Bronchial epithelial cell (primary cell): ENCODE measurements at places on chromosomes 2 and 18.

GRCh38 chr2:30439296-30439695 is 7.8 kb upstream of the LCLAT1 start:
- DNase-seq = no peak

DNA sequence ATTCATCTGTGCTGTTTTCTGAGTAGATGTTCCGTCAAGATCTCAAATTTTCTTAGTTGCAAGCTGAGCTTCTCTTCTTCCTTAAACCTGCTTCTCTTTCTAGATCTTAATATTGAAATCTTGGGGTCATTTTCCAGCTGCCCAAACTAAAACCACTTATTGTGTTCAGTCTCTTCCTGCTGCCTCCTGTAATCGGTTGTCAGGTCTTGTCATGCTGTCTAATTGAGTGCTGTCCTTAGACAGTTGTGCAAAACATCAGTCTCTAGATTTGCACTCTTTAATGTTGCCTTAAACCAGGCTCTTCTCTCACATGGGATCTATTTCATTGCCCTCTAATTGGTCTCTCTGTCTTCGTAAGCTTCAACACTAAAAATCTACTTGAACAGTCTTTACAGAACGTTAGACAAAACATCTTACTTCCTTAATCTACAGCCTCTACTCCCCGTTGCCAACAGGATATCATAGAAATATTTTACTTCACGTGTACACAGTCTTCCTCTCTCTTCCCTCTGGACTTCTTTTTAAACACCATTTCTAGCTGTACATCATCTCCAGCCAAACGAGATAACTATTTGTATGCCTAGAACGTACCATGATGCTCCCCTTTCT is 34.9 kb downstream of the GPD2 start:
- DNase-seq = no peak

DNA sequence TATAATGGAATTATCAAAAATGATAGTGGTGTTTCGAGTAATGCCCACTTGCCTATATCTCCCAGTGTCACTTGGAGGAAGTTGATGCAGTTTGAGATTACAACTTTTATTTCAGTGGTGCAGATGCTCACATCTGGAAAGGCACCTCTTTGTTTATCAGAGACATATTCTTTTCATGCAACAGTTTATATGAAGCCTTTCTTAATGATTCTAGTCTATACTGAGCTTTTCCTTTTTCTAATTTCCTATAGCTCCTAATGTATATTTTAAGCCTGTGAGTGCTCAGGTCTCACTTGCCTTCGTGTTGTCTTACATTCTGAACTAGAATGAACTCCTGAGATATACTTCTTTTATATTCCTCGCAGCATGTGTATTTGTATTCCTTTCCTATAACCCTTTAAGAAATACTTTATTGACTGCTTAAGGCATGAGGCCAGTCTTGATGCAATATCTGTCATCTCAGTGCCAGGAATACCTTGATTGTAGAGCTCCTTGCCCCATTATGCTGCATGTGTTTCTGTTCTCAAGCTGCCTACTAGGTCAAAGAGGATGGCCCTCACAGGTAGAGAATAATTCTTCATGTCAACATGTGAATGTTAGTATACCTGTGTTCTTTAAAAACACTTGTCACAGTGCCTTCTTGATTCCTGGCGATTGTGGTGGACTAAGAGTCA is 52.6 kb downstream of the VRK2 start:
- DNase-seq = no peak

GRCh38 chr2:43183743-43184142 is 42.7 kb downstream of the ZFP36L2 start:
- no peak for DNase-seq

GRCh38 chr2:16663121-16663905 is 2.3 kb downstream of the CYRIA start:
- no peak for DNase-seq

GRCh38 chr18:57353940-57354461 is 1.6 kb downstream of the ST8SIA3 start:
- DNase-seq = peak; percentile 3

DNA sequence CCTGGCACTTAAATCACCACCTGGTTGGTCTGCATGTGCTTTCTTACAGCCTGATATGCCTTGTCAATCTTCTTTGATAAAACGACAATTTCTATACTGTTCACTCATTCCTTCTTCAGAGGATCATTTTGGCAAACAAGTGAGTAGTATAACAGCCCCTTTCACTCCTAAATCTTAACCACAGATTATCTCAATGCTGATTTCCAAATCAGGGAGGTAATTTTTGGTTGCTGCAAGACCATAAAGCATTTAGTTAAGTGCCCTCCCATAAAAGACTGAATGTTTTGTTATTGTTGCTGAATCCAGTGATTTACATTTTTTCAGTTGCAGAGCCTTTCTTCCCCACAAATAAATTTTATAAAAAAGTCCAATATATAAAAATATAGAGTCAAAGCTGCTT is 129.2 kb upstream of the CYP26B1 start:
- DNase-seq = no peak

GRCh38 chr18:51006061-51006818 is 23.8 kb upstream of the SMAD4 start:
- peak; percentile 49 for DNase-seq

- DNase-seq = peak; percentile 63
Measured at GRCh38 chr2:121346407-121346806, 61.4 kb upstream of the TFCP2L1 start.

- peak; percentile 88 for DNase-seq
Measured at GRCh38 chr2:118403658-118404451, 315.6 kb downstream of the INSIG2 start.

DNA sequence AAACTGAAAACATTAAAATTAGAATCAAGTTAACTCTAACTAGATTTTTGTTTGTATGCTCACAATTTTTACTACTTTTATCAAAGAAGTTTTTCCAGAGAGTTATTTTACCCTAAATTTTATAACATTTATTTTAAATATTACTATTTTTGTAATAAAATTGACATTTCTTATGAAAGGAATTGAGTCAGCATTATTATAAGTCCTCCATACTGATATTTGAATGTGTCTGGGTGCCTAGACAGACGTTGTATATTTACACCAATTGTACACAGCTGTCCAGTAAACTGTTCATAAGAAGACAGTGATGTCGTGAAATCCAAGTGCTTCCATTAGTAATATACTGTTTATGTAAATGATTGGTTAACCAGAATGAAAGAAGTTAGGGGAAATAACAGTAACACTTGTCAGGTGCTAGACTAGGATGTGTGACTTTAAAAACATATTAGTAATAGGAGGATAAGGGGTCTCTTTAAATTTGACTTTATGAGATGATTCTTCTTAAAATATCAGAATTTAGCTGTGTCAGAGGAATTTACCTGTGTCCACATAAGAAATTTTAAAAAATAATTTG is 73.7 kb downstream of the TANK start:
- DNase-seq = no peak

GRCh38 chr2:197398913-197399312 is 35.9 kb downstream of the SF3B1 start:
- DNase-seq = no peak
